Left ventricle myocardium inferior (tissue), 1 donor: ENCODE measurements at places on chromosomes 4 and X. TPM values are rescaled to one million over a fixed set of nuclear protein-coding genes. Genes with fewer than 3 reads are reported as not detected.

DNA sequence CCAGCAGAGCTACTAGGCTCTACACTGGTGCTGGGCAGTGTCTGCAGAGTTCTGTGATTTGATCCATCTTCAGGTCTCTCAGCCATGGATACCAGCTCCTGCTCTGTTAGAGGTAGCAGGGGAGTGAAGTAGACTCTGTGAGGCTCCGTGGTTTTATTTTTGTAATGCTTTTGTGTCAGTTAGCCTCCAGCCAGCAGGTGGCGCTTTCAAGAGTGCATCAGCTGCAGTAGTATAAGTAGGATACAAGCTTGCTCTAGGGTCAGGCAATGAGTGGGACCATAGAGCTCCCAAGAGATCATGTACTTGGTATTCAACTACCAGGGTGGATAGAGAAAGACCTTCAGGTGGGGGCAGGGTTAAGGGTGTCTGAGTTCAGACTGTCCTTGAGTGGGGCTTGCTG lies 362.5 kb upstream of the TRAM1L1 start:
- DNase-seq, result no peak

GRCh38 chr4:182917182-182918043 lies at the start of gene DCTD:
Gene DCTD, minus strand, starts transcription at chr4:182917386. Its CDS starts 1,818 bp downstream, at chr4:182915568.
- peak; percentile 84 for DNase-seq

GRCh38 chr4:126702747-126703146 lies 930.0 kb upstream of the INTU start:
- DNase-seq, result no peak

GRCh38 chr4:157222771-157223160 lies 2.2 kb downstream of the GRIA2 start:
- DNase-seq, result no peak

DNA sequence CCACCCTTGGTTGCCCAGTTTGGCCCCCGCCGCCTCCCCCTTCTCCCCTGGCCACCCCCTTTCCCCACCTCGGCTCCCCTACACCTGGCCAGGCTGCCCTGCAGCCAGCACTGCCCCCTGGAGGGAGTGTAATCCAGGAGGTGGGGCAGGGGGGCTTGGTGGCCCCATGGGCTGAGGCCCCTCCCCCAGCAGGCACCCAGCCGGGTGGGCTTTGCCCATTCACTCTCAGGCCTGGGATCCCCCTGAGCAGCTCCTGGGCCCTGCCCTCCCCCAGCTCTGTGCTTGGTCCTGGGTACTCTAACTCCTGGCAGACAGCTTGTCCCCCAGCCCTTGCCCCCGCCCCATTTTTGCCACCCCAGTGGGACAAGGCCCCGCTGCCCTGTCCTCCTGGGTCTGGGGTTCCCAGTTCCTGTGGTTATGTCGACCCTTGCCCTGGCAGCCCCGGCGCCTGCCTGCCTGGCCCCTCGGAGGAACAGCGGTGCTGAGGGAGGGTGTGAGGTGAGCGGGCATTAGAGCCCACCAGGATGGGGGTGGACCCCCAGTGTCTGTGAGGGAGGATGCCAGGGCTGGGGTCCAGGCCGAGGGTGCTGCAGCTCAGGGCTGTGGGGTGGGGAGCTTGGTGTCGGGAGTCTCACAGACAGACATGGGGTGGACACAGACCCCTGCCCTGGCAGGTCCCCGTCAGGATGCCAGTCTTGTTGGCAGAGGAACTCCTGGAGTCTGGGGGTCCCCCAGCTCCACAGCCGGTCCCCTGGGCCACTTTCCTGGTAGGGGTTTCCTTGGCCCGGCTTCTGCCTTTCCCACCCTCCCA lies 10.2 kb downstream of the NAT8L start:
- DNase-seq, result no peak

- no peak for DNase-seq
Measured at GRCh38 chr4:24557026-24558025, 27.0 kb downstream of the DHX15 start.

DNA sequence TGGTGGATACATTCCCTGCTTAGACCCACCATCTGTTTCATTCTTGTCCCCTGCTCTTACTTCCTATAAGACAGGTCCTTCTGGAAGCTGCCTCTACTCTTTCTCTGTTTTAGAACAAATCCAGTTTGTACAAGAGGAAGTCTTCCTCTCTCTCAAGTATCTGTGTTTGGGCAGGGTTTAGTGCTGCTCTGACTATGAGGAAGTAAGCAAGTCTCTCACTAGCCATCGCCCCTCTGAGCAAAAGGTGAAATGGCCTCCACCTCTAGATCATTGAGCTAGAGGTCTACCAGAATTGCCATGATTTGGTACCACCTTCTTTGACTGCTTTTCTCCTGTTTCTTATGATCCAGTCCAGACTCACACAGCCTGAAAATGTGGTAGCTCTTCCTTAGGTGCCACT lies 8.4 kb downstream of the BTK start:
- DNase-seq, result no peak

- DNase-seq, result no peak
Measured at GRCh38 chr4:112973750-112974251, 75.7 kb upstream of the ANK2 start.

DNA sequence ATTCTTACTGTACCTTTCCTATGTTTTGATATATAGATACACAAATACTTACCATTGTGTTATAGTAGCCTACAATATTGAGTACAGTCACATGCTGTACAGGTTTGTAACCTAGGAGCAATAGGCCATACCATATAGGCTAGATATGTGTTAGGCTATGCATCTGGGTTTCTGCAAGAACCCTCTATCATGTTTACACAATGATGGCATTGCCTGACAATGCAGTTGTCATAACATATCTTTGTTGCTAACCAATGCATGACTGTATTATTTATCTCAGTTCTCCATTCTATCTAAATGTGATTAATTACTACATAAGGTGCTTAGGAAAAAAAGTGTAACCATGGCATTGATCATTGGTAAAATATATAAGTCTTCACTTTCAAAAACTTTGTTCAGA lies 10.0 kb upstream of the SPCS3 start:
- DNase-seq, result no peak

- no peak for DNase-seq
Measured at GRCh38 chr4:148161601-148162000, 280.6 kb downstream of the NR3C2 start.

- DNase-seq, result no peak
Measured at GRCh38 chr4:142776026-142776425, 70.1 kb downstream of the INPP4B start.

DNA sequence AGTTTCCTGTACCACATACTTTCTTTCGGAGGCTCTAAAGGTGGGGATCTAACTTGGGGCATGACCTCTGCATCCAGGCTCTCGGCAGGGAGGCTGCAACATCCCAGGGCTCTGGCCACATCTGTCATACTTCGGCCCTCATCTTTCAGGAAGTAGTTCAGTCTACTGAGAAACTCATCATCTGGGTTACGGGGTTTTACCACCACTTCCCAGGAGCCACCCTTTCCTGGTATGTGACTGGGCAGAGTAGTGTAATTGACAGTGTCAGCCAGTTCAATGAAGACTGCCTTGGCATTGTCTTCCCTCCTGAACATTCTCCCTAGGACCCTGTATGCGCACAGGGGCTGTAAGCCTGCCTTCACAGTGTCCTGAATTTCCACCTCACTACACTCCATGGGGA lies 2.8 kb downstream of the PNMA5 start:
- DNase-seq, result no peak

- no peak for DNase-seq
Measured at GRCh38 chr4:80073473-80074008, 512 bp upstream of the ANTXR2 start.

Gene RTL9
- total RNA-seq, result 0.66 TPM

Gene VSIG4
- 41.7 TPM for total RNA-seq

Gene BCOR
- 15.1 TPM for total RNA-seq

Gene PHEX
- 0.03 TPM for total RNA-seq

Gene TLL1
- total RNA-seq, result 1.0 TPM
